ENCODE measurements at places on chromosomes 12 and 14. TPM values are rescaled to one million over a fixed set of nuclear protein-coding genes. Genes with fewer than 3 reads are reported as not detected.

Gene TPH2
- total RNA-seq, result not detected

DNA sequence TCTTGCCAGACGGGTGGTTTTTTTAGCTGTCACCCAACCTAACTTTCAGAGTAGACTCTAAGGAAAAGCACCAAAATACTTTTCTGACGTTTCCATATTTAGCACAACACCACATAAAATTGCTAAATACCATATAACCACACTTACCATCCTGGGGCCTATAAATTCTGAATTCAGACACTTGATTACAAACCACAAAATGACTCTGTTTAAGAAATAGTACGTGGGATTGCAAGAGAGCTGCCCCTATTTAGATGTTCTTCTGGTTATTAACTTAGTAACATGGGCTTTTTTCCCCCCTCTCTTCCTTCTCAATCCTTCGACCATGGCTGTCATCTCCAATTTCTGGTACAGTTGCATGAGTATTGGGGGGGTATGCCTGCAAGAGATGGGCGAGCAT lies 287.7 kb downstream of the BMP4 start:
- no peak overlapping the region for H3K4me3 ChIP-seq
- H3K27me3 ChIP-seq, result peaks cover 2% of the 10 kb centered on the region
- no peak overlapping the region for H3K27ac ChIP-seq

DNA sequence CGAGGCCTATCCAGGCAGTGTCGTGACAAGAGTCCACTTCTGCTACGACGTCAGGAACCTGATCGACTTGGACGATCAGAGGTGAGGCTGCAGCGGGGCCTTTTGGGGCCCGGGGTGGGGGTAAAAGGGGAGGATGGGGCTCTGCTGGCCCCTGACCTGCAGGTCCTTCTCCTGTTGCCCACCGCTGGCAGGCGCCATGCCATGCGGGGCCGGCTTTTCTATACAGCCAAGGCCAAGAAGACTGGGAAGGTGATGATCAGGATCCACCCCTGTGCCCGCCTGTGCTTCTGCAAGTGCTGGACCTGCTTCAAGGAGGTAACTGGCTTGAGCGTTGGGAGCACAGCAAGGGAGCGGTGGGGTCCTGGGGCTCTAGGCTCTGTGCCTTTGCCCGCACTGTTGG lies 31.6 kb downstream of the NGB start:
- H3K27me3 ChIP-seq, result no peaks in the 10 kb centered on the region
- no peak overlapping the region for H3K27ac ChIP-seq
- no peaks in the 10 kb centered on the region for H3K4me1 ChIP-seq
- no peak overlapping the region for H3K4me3 ChIP-seq
- no peaks in the 10 kb centered on the region for H3K36me3 ChIP-seq

DNA sequence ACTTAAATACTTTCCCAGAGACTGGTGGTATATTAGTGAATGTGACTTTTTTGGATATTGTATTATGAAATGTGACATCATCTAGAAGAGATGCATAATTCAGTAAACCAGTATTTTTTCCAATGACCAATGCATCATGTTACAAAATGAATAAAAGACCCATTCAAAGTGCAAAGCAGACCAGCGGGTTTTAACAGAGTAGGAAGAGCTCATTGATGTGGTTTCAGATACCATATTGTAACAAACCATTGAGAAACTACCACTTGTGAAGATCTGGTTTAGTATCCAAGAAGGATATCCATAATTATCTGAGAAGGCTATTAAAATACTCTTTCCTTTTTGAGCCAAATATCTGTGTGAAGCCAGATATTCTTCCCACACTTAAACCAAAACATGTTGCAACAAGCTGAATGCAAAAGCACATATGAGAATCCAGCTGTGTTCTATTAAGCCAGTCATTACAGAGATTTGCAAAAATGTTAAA lies 47.7 kb downstream of the MVK start:
- no peak overlapping the region for H3K27ac ChIP-seq
- H3K36me3 ChIP-seq, result no peaks in the 10 kb centered on the region
- peaks cover 13% of the 10 kb centered on the region for H3K27me3 ChIP-seq
- no peak for DNase-seq
- H3K4me3 ChIP-seq, result no peak overlapping the region
- H3K4me1 ChIP-seq, result peaks cover 4% of the 10 kb centered on the region
